Stomach (tissue), 19 donors: ENCODE measurements at places on chromosomes 1 and 21. TPM values are rescaled to one million over a fixed set of nuclear protein-coding genes. Genes with fewer than 3 reads are reported as not detected.
A peak's percentile ranks its signal among the peaks of the same experiment; 100 is the strongest.

GRCh38 chr1:209611771-209612570, 28.5 kb downstream of the CAMK1G start:
- no peaks in the 10 kb centered on the region for H3K4me1 ChIP-seq
- no peak for DNase-seq
- H3K27me3 ChIP-seq: no peaks in the 10 kb centered on the region
- H3K4me3 ChIP-seq: no peak overlapping the region
- H3K27ac ChIP-seq: no peak overlapping the region

DNA sequence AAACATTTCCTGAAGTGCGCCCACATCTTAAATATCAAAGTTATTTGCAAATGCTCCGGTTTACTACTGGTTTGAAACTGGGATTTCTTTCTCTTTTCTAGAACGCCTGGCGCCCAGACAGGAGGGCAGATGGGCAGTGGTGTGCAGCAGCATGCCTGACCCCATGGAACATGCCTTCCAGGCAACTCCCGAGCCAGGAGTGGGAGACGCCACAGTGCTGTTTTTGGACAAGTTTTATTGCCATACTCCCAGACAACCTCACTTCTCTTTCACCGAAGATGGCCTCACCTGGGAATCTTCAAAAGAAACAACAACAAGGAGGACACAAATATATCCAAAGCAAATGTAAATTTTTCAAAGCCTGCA, 21.5 kb downstream of the UBE2G2 start:
- H3K27ac ChIP-seq: no peak overlapping the region
- peaks cover 39% of the 10 kb centered on the region for H3K4me1 ChIP-seq
- no peaks in the 10 kb centered on the region for H3K27me3 ChIP-seq
- H3K4me3 ChIP-seq: no peak overlapping the region
- DNase-seq: no peak
- H3K36me3 ChIP-seq: peaks cover 8% of the 10 kb centered on the region

- no peak for DNase-seq
- H3K4me3 ChIP-seq: no peak overlapping the region
- H3K27ac ChIP-seq: no peak overlapping the region
- peaks cover 22% of the 10 kb centered on the region for H3K4me1 ChIP-seq
- H3K36me3 ChIP-seq: no peaks in the 10 kb centered on the region
These were observed 7.3 kb upstream of the HUNK start for GRCh38 chr21:31865429-31865970.

GRCh38 chr1:33986390-33987095, 122.7 kb downstream of the HMGB4 start:
- H3K27me3 ChIP-seq: no peaks in the 10 kb centered on the region
- no peak for DNase-seq
- no peaks in the 10 kb centered on the region for H3K36me3 ChIP-seq
- H3K27ac ChIP-seq: no peak overlapping the region
- H3K4me1 ChIP-seq: peaks cover 15% of the 10 kb centered on the region

- H3K27me3 ChIP-seq: peaks cover 12% of the 10 kb centered on the region
- no peaks in the 10 kb centered on the region for H3K36me3 ChIP-seq
- peaks cover 21% of the 10 kb centered on the region for H3K4me1 ChIP-seq
- H3K4me3 ChIP-seq: no peak overlapping the region
- DNase-seq: peak; percentile 57
These were observed 14.5 kb downstream of the PDZK1IP1 start for GRCh38 chr1:47175227-47175934.

GRCh38 chr1:60847391-60847790, 235.0 kb upstream of the NFIA start:
- no peak overlapping the region for H3K27ac ChIP-seq
- DNase-seq: no peak
- no peak overlapping the region for H3K4me3 ChIP-seq
- no peaks in the 10 kb centered on the region for H3K27me3 ChIP-seq
- no peaks in the 10 kb centered on the region for H3K36me3 ChIP-seq
- no peaks in the 10 kb centered on the region for H3K4me1 ChIP-seq

- H3K27ac ChIP-seq: no peak overlapping the region
- H3K4me3 ChIP-seq: no peak overlapping the region
- no peaks in the 10 kb centered on the region for H3K27me3 ChIP-seq
- H3K4me1 ChIP-seq: no peaks in the 10 kb centered on the region
- no peaks in the 10 kb centered on the region for H3K36me3 ChIP-seq
- no peak for DNase-seq
These were observed 40.4 kb upstream of the GRHL3 start for GRCh38 chr1:24278726-24279125.

GRCh38 chr1:93344886-93345632, 648 bp upstream of the DR1 start:
- no peaks in the 10 kb centered on the region for H3K36me3 ChIP-seq
- H3K4me3 ChIP-seq: peak overlapping the region; percentile 89
- H3K27me3 ChIP-seq: no peaks in the 10 kb centered on the region

DNA sequence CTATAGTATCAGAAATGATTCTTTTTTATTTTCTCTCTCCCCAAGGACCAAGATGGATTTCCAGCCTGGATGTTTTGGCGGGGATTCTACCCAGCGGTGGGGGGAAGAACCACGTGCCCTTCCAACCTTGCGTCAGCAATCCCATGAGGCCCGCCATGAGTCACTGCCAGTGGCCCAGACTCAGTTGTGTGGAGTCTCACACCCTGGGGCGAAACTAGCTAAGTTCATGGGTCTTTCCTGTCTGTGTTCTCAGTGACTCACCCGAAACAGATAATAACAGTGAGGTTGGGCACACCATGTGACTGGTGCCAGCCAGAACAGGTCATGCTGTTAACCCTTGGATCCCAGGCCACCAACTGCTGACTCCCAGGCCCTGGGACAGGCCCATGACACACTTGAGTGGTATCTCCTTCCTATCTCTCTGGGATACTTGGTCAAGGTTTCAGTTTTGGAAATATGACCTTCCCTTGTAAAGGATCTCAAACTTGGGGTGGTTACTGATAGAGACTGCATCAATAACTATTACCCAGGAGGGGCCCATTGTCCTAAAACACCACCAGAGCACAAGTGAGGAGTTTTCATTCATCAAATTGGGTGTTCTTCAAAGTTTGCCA, 98.0 kb upstream of the DUSP10 start:
- H3K4me1 ChIP-seq: no peaks in the 10 kb centered on the region
- H3K27ac ChIP-seq: no peak overlapping the region
- H3K27me3 ChIP-seq: no peaks in the 10 kb centered on the region
- H3K36me3 ChIP-seq: no peaks in the 10 kb centered on the region
- H3K4me3 ChIP-seq: no peak overlapping the region

- no peak overlapping the region for H3K4me3 ChIP-seq
- H3K4me1 ChIP-seq: peaks cover 98% of the 10 kb centered on the region
- H3K27ac ChIP-seq: peak overlapping the region; percentile 35
- DNase-seq: no peak
- no peaks in the 10 kb centered on the region for H3K27me3 ChIP-seq
- H3K36me3 ChIP-seq: peaks cover 60% of the 10 kb centered on the region
These were observed 6.5 kb downstream of the CAPN2 start for GRCh38 chr1:223718850-223719249.

DNA sequence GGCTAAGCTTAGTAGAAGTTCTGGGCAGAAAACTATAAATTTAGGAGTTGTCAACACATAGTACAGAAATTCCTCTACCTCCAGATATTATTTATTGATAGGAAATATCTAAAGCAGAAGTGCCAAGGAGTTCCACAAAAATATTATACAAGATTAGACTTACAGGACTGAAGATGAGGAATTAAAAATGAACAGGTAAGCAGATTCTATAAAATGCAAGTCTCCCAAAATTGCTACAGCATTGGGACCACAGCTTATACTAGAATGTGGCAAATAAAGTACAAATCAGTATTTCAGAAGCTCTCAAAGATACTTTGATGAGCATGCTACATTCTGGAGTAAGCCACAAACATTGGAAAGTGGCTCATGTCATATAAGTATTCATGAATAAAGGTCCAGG, 50.1 kb upstream of the CACYBP start:
- no peaks in the 10 kb centered on the region for H3K36me3 ChIP-seq
- no peaks in the 10 kb centered on the region for H3K27me3 ChIP-seq
- DNase-seq: no peak

- no peak overlapping the region for H3K27ac ChIP-seq
- no peak overlapping the region for H3K4me3 ChIP-seq
- DNase-seq: no peak
- no peaks in the 10 kb centered on the region for H3K4me1 ChIP-seq
- H3K27me3 ChIP-seq: no peaks in the 10 kb centered on the region
These were observed 609.6 kb upstream of the NEGR1 start for GRCh38 chr1:72891976-72892375.

DNA sequence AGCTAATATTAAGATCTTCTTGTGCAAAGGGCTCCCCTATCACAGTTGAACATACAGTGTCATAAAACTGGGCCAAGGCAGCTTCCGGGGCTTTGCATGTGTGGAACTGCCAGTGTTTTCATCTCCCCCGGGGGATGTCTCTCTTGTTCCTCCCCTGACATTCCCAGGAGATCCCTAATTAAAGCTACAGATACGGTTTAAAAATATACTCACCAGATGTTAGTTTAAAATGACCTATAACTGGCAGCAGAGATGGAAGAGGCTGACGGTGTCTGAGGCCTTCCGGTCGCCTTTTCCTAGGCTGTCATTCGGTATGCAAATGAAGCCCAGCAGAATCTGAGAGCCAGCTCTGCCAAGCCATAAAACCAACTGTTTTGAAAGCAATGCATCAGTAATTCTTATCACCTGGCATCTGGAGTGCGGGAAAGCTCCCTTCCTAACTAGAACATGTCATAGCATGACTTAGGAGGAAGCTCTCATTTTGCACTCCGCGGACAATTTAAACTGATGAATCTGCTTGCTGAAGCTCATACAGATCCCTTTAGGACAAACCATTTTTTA, 436.5 kb upstream of the VAMP3 start:
- H3K27ac ChIP-seq: no peak overlapping the region
- H3K4me1 ChIP-seq: peaks cover 9% of the 10 kb centered on the region
- DNase-seq: peak; percentile 28
- H3K36me3 ChIP-seq: no peaks in the 10 kb centered on the region
- H3K4me3 ChIP-seq: no peak overlapping the region
- peaks cover 22% of the 10 kb centered on the region for H3K27me3 ChIP-seq

The FMOD gene
- total RNA-seq: 14.7 TPM

The DHRS3 gene
- total RNA-seq: 75.8 TPM

The PLXNA2 gene
- 57.6 TPM for total RNA-seq

The SRGAP2C gene
- 17.6 TPM for total RNA-seq

The OR2L13 gene
- 0.37 TPM for total RNA-seq

The NUP210L gene
- not detected for total RNA-seq

The BACE2 gene
- 46.6 TPM for total RNA-seq

The RGS16 gene
- total RNA-seq: 29.0 TPM

The ST6GALNAC5 gene
- total RNA-seq: not detected

The LCE3D gene
- total RNA-seq: not detected

The SEC16B gene
- total RNA-seq: 16.1 TPM
